ENCODE measurements at places on chromosomes 3 and 15. TPM values are rescaled to one million over a fixed set of nuclear protein-coding genes. Genes with fewer than 3 reads are reported as not detected.

The RNF13 gene
- 21.9 TPM for total RNA-seq

The MUC20 gene
- 0.15 TPM for total RNA-seq

The ANO10 gene
- total RNA-seq = 29.3 TPM

The CLRN1 gene
- not detected for total RNA-seq

The MOBP gene
- total RNA-seq = not detected

The ZNF197 gene
- total RNA-seq = 10.3 TPM

Measured in bronchus fibroblast of lung (primary cell).